ENCODE measurements at places on chromosomes 1 and 21.
A peak's percentile ranks its signal among the peaks of the same experiment; 100 is the strongest.

DNA sequence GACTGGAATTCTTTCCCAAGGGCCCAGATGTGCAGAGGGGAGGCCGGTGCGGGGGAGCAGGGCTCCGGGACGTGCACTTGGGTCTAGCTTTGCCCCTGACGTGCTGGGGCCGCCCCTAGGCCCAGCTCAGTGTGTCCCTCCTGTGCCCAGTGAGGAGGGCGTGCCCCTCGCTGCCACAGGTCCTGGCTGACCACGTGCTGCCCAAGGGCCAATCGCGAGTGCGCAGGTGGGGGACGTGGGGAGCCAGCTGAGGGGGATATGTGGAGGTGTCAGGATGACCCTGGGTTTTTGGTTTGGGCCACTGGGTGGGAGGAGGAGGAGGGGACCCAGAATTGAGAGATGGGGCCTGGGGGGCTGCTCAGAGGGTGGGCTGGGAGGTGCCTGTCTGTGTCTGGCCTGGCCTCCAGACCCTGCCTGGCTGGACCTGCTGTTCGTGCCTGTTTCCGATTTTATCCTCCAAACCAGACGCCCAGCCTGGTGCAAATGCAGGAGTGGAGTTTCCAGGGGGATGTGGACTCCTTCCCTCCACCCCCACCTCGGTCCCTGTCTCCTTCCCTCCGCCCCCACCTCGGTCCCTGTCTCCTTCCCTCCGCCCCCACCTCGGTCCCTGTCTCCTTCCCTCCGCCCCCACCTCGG lies 6.1 kb upstream of the RNF223 start:
- peak; percentile 89 for DNase-seq

- DNase-seq, result peak; percentile 57
Measured at GRCh38 chr1:206723805-206724472, 39.2 kb downstream of the MAPKAPK2 start.

DNA sequence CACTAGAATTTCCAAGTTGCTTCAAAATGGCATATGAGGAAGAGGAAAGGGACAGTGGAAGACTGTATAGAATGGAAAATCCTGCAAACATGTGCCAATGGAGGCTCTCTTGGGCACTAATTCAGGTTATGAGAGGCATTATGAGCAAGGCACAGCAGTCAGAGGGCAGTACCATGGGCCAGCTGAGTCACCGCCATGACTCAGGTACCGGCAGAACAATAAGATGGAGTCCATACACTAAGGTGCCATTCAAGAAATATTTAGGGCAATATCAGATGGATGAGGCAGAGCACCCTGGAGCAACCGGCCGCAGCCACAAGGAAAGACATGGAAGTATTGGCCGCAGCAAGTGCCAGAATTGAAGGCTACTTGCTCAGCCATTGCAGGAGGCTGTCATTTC lies 25.6 kb upstream of the VAV3 start:
- DNase-seq, result no peak

- peak; percentile 94 for DNase-seq
Measured at GRCh38 chr1:179081687-179082332, at the start of gene TOR3A. Gene TOR3A, plus strand, starts transcription at chr1:179082070. Its CDS starts 59 bp downstream, at chr1:179082129.

- peak; percentile 6 for DNase-seq
Measured at GRCh38 chr1:157734321-157734720, 33.8 kb upstream of the FCRL3 start.

- DNase-seq, result peak; percentile 89
Measured at GRCh38 chr1:119794876-119795240, 16.4 kb downstream of the REG4 start.

DNA sequence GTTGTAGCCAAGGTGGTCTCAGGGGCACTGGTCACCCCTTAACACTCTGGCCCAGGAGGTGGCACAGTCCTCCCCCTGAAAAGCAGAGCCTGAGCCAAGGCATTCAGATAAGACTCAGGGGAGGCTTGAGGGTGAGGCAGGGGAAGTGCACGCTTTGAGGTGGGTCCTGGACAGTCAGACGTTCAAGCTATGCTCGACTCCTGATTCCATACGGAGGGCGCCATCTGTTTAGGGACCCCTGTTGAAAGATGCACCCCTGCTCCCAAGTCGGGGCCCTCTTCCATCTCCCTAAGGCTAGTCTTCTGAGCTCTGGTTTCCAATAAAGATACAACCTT lies 12.9 kb upstream of the CHI3L1 start:
- peak; percentile 21 for DNase-seq

- DNase-seq, result no peak
Measured at GRCh38 chr1:109821831-109822745, 58.4 kb upstream of the EPS8L3 start.

- DNase-seq, result peak; percentile 88
Measured at GRCh38 chr1:8985915-8986813, 40.1 kb downstream of the SLC2A7 start.

DNA sequence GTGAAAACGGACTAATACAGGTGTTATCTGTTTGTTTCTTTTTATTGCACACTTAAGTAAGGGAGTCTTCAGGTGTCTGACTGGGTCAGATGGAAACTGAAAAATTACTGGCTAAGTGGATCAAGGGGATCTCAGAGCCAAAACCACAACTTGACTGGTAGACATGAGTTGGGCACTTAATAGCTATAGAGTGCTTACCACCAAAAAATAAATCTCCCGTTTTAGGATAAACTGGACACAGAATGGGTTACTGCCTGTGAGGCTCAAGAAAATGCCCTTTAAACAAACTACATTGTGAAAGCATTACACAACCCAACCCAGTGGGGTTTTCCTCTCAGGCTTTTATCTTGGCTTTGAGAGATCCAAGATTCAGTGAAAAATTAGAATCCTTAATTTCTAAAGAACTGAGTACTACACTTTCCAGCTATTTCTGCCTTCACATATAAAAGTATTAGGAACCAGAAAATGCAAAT lies 134.0 kb upstream of the LYPLAL1 start:
- DNase-seq, result no peak

- no peak for DNase-seq
Measured at GRCh38 chr21:45790427-45790826, 146.9 kb downstream of the PCBP3 start.

- DNase-seq, result no peak
Measured at GRCh38 chr1:40301066-40301465, 16.0 kb downstream of the COL9A2 start.

DNA sequence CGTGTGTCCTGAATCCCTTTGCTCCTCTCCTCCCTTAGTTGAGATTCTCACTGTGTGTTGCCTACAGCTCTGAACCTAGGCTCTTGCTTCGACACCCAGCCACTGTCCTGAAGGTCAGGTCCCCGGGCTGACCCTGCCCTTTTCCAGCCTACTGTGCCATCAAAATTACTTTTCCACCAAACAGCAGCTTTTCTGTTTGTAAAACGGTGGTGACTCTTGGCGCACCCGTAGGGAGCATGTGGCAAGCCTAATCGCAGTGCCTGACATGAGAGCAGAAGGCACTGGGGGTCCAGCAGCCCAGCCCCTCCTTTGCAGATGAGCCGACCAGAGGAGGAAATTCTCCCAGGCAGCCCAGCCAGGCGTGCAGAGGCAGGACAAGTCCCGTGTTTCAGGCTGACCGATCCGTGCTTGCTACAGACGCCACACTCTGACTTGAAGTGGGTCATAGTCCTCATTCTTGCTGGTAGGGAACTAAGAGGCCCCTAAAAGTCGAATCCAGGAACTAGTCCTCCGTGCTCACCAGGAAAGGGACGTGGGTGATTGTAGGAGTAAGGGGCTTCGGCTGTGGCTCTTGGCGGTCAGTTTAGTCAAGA lies 6.8 kb downstream of the GPR137B start:
- DNase-seq, result no peak

DNA sequence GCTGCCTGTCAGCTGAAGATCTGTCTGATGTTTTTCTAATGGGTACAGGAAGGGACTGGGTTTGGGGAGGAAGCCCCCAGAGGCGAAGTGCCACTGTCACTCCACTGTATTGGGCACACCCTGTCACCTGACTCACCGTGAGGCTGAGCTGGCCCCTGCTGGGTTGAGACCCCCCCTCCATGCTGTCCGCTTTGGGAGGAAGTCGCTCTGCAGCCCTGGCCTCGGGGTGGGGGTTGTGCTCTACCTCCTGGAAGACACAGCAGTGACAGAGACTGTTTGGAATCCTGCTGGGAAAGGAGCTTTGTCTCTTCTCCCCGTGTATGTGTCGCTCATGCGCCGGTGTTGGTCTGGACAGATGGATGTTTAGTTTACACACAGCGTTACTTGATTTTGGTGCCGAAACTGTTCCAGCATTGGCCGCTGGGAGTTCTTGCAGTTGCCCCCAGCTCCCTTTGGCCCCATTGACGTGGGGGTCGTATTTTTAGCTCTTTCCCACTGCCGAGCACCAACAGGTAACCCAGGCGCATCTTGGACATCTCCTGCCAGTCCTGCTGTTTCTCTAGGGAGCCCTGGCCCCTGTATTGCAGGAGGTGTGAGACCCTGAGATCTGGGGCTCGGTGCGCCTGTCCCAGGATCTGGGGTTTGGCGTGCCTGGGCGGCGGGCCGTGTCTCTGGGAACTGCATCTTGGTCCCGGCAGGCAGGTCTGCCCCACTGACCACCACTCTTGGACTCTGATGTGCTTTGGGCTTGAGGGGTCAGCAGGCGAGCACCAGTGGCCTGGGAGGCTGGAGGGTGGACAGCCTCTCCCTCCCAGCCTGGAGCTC lies 30.3 kb downstream of the SLX9 start:
- DNase-seq, result no peak

- DNase-seq, result no peak
Measured at GRCh38 chr1:235275223-235275622, 52.8 kb downstream of the ARID4B start.

DNA sequence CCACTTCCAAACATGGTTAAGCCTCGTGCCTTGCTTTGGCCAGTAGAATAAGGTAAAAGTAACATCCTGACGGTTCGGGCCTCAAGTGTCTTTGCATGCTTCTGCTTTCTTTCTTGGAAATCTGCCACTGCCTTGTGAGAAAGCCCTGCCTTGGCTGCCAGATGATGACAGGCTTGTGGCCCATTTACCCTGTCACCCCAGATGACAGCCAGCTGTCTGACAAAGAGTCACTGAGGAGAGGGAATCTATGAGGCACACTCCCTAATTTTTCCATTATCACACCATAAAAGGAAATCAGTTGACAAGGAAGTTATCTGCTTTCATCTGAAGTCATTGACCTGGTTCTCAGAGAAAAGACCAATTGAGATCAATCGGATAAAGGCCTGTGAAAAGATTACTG lies 199.8 kb downstream of the USH2A start:
- DNase-seq, result peak; percentile 14

DNA sequence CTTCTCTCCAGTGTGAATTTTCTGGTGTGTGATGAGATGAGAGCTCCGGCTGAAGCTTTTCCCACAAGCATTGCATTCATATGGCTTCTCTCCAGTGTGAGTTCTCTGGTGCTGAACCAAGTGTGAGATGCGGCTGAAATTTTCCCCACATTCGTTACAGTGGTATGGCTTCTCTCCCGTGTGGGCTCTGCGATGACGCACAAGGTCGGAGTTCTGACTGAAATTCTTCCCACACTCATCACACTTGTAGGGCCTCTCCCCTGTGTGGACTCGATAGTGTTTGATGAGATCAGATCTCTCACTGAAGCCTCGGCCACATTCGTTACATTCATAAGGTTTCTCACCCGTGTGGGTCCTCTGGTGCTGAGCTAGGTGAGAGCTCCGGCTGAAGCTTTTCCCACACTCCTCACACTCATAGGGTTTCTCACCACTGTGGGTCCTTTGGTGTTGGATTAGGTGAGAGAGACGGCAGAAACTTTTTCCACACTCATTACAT lies 7.4 kb downstream of the ZNF436 start:
- DNase-seq, result no peak

- no peak for DNase-seq
Measured at GRCh38 chr1:44780583-44781121, 5.3 kb downstream of the RPS8 start.

GRCh38 chr1:183069562-183070216 lies 46.5 kb downstream of the LAMC1 start:
- DNase-seq, result no peak

Data from stomach (tissue), 19 donors.